ENCODE measurements at places on chromosomes 7 and 10.

DNA sequence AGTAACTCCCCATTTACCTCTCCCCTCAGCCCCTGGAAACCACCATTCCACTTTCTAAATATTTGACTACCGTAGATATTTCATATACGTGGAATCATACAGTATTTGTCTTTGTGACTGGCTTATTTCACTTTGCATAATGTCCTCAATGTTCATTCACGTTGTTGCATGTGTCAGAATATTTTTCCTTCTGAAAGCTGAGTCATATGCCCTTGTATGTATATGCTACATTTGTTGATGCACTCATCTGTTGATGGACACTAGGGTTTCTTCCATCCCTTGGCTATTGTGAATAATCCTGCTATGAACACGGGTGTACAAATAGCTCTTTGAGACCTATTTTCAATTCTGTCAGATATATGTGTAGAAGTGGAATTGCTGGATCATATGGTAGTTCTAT lies 25.8 kb upstream of the TSPAN13 start:
- H3K4me3 ChIP-seq: no peak overlapping the region
- H3K36me3 ChIP-seq: no peaks in the 10 kb centered on the region
- DNase-seq: no peak
- no peak overlapping the region for H3K27ac ChIP-seq
- H3K4me1 ChIP-seq: no peaks in the 10 kb centered on the region

DNA sequence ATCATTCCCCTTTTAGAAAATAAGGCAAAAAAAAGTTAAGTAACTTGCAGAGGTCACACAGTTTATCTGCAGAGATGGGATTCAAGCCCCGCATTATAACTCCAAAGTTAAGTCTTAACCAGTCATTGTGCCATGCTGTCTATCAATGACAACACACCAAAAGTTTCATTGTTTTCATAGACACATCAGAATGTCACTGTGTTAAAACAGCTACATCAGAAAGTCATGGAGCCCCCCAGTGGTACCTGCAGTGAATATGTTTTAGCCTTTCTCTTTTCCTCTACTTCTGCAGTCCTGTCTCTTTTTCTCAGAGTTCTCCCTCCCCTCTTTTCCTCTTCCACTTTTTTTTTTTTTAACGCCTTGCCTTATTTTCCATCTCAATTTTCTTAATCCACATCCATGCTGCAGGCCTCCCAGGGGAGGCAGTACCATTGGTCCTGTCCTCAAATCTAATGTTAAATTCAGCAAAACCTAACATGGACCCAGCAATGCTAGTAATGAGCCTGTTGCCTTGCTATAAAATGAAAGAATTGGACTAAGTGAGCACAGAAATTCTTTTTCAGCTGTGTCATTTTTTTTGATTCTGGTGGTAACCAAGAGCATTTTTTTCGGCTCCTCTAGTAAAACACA lies 3.8 kb upstream of the NRCAM start:
- H3K27me3 ChIP-seq: peaks cover 20% of the 10 kb centered on the region
- H3K4me1 ChIP-seq: peaks cover 10% of the 10 kb centered on the region
- DNase-seq: no peak
- no peak overlapping the region for H3K4me3 ChIP-seq

DNA sequence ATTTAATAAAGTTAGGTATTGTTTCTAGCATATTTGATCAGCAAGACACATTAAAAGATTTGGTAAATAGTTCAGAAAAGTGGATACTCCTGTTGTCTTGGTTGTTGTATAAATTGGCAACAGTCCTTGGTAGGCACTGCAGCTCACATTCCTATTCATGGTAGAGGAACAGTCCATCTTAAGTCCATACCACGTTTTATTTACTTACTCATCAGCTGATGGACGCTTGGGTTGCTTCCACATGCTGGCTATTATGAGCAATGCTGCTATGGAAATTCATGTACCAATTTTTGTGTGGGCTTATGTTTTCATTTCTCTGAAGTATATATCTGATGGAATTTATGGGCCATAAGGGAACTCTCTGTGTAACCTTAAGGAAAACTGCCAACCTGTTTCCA lies 43.3 kb downstream of the C10orf120 start:
- H3K36me3 ChIP-seq: no peaks in the 10 kb centered on the region
- H3K4me3 ChIP-seq: no peak overlapping the region
- no peak overlapping the region for H3K27ac ChIP-seq
- DNase-seq: no peak

- no peaks in the 10 kb centered on the region for H3K27me3 ChIP-seq
- H3K4me3 ChIP-seq: no peak overlapping the region
- peak overlapping the region; percentile 42 for H3K27ac ChIP-seq
- peaks cover 3% of the 10 kb centered on the region for H3K4me1 ChIP-seq
- no peak for DNase-seq
- peaks cover 14% of the 10 kb centered on the region for H3K36me3 ChIP-seq
These were observed 19.4 kb upstream of the SH2D4B start for GRCh38 chr10:80518143-80518806.

DNA sequence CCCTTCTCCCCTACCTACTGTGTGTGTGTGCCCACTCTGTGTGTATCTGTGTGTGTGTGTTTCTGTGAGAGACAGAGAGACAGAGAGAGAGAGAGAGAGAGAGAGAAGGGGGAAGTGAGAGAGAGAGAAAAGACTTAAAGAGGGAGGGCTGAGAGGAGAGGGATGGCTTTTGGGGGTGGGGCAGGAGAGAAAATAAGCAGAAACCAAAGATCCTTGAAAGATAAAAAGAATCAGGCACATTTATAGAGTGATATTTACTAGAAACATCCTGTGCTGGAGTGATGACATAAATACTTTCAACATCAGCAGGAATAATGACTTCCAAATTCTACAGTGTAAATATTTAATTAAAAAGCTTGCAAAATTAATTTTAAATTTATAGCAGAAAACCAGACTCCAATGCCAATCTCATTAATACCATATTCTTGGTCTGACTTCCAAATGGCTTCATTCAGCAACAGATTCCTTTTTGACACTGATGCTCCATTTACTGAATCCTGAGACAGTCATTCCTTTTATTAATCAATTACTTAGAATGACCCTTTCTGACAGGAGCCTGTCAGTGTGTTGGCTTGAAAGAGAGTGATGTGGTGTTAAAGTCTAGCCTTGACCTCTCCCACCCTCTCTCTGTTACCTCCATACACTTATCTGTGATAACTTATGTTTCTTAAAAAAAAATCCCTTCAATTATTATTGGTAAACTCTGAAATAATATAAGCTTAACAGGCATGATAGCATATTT lies 41.7 kb upstream of the WNT2 start:
- no peak overlapping the region for H3K4me3 ChIP-seq
- no peak overlapping the region for H3K27ac ChIP-seq
- no peaks in the 10 kb centered on the region for H3K27me3 ChIP-seq
- no peaks in the 10 kb centered on the region for H3K36me3 ChIP-seq
- no peak for DNase-seq

- no peaks in the 10 kb centered on the region for H3K4me1 ChIP-seq
- H3K27me3 ChIP-seq: no peaks in the 10 kb centered on the region
- no peak for DNase-seq
These were observed 113.2 kb upstream of the INHBA start for GRCh38 chr7:41816111-41816510.

- H3K27me3 ChIP-seq: peaks cover 13% of the 10 kb centered on the region
- DNase-seq: no peak
- H3K4me1 ChIP-seq: no peaks in the 10 kb centered on the region
- no peak overlapping the region for H3K4me3 ChIP-seq
- H3K36me3 ChIP-seq: no peaks in the 10 kb centered on the region
- no peak overlapping the region for H3K27ac ChIP-seq
These were observed 43.3 kb upstream of the VIPR2 start for GRCh38 chr7:159188011-159188410.

All from heart left ventricle (tissue), 16 donors.